ENCODE measurements at places on chromosomes 6 and 20. TPM values are rescaled to one million over a fixed set of nuclear protein-coding genes. Genes with fewer than 3 reads are reported as not detected.

GRCh38 chr6:29887819-29888776 is 54.2 kb upstream of the HLA-A start:
- DNase-seq, result peak; percentile 81

GRCh38 chr6:44531442-44532015 is 144.0 kb downstream of the CDC5L start:
- DNase-seq, result no peak

PTCRA gene
- total RNA-seq, result not detected

DNA sequence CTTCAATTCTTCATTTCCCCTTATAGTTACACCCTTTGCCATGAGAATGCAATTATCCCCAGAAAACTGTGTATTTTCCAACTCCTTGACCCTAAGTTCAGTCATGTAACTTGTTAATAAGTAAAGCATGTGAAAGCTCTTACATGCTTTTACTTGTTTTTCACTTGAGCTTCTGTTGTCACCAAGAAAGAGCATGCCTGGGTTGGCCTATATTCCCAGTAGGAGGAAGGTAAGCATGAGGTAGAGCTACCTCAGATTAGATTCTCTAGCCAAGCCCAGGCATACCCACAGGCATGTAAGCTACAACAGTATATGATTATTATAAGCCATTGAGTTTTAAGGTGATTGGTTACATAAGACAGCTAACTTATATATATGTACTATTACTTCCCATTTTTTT is 101.7 kb upstream of the SMLR1 start:
- no peak for DNase-seq

VSX1 gene
- total RNA-seq, result not detected

GRCh38 chr6:22590423-22590822 is 21.1 kb downstream of the HDGFL1 start:
- DNase-seq, result no peak

DNA sequence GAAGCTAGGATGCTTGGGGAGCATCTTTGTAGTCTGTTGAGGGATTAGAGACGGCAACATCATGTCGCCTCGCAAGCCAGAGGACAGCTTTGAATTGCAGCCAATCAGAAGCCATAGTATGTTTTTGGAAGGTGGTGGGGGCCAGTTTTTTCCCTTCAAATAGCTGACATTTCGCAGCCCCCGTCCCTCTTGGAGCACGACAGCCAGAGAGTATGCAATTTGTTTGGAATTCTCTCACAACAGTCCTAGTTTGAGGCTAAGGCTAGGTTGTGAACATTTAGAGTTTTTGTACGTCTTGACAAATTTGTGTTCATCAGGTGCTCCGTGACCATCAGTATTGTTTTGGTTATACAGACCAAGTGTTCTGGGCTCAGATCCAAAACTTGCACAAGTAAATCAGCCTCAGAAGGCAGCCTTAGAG is 83.3 kb downstream of the PLCB1 start:
- DNase-seq, result no peak

- DNase-seq, result no peak
Observed at GRCh38 chr6:1123386-1124375, 188.2 kb upstream of the FOXQ1 start.

CRISP3 gene
- total RNA-seq, result not detected

GRCh38 chr6:35300848-35301247 is 3.2 kb downstream of the DEF6 start:
- no peak for DNase-seq

GRCh38 chr20:23201658-23202057 is 115.5 kb upstream of the CD93 start:
- DNase-seq, result no peak

DNA sequence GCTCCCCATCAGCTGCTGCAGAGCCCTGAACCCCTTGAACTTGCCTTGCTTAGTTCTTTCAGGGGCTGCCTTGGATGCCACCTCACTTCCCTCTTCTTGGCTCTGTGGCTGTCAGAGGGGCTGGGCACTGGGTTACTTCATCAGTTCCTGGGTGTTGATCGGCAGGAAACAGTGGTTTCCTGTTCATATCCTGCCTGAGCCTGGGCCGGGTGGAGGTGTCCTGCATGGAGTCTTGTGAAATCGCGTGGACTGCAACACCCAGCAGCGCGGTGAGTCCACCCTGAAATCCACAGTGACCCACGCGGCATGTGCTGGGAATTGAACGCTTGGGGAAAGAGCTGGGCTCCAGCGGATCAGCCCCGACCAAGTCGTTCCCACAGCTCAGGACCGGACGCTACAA is 97.5 kb downstream of the CDH26 start:
- DNase-seq, result peak; percentile 62

DNA sequence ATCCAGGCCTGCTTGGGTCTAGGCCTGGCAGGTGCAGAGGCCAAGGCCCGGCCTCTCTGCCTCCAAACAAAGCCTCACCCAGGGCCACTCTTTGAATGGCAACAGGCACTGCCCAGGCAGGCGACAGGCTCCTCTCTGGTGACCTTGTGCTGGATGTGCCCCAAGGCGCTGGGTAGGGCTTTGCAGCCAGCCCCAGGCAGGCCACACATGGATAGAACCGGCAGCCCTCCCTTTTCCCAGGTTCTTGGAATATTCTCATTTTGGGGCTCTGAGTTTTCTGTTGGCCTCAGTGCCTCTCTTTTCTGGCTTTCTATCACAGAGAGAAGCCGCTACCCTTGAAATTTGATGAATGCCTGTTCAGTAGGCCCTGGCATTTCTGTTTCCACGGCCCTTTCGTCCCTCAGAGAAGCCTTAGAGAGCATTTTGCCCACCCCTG is 18.9 kb downstream of the PKIG start:
- DNase-seq, result no peak

TNXB gene
- 8.6 TPM for total RNA-seq

GRCh38 chr6:110328259-110328658 is 29.9 kb downstream of the METTL24 start:
- no peak for DNase-seq

DNA sequence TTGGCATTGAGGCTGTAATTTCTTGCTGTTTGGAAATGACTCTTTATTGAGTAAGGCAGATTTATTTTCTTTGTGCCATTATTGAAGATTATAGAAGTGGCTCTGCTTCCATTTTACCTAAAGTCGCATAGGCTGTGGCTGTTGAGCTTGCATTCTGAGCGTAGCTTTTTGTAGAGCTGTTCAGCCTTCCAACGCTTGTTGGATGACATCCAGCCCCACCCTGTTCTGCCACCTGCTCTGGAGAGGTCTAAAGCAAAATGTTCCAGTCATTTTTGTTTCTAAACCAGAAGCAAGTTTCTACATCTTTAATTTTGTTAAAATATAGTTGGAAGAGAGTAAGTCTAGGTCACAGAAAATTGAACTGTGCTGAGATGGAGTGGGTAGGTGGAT is 24.4 kb downstream of the UST start:
- no peak for DNase-seq

GRCh38 chr20:33843854-33844253 is 32.7 kb downstream of the CHMP4B start:
- DNase-seq, result no peak

DNA sequence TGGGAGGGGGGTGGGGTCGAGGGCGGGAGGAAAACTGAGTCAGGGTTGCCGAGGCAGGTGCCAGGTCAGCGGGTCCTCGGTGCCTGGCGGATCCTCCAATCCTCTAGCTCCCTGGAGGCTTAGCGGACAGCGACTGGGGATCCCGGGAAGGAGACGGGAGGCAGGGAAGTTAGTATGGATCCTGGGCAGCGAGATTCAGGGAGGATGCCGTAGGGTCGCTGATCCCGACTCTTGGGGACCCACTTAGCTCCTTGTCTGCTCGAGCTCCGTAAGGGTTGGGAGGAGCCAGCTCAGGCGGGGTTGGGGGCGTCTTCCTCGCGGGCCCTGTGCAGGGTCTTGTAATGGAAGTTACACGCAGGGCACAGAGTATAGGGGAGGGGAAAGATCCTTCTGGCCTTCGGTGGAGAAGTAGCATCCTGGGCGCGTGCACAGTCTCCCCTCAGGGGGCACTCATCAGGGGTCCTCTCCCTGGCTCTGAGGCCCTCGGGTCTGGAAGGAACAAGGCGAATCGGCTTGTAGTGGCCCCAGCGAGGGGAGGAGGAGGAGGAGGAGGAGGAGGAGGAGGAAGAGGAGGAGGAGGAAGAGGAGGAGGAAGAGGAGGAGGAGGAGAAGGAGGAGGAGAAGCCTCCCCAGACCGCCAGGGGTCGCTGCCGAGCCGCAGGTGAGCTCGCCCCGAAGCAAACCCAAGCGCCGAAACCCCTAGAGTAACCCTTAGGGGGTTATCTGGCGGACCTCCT is 6.4 kb upstream of the SLC12A5 start:
- peak; percentile 88 for DNase-seq

GRCh38 chr20:8153281-8153908 is 21.3 kb downstream of the PLCB1 start:
- no peak for DNase-seq

DNA sequence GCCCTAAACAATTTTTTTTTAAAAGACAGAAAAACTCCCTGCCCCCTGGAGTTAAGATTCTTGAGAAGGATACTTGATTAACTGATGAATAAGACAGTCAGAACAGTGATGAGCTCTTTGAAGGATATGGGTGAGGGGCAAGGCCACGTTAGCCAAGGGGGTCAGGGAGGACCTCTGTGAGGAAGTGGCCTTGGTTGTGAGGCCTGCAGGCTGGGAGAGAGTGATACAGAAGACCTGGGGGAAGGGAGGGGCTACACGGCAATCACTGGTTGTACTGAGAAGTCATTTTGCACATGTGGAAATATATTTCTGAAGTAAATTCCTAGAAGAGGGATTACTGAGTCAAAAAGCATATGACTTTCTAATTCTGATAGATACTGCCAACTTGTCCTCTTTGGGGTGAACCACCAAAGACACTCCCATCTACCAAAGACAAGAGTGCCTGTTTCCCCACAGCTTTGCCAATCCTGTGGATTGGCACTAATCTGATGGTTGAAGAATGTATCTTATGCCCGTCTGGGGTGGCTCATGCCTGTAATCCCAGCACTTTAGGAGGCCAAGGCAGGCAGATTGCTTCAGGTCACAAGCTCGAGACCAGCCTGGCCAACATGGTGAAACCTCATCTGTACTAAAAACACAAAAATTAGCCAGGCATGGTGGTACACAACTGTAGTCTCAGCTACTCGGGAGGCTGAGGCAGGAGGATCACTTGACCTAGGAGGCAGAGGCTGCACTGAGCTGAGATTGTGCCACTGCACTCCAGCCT is 22.3 kb upstream of the BCAS4 start:
- DNase-seq, result no peak

MTFR2 gene
- 15.0 TPM for total RNA-seq

PREP gene
- total RNA-seq, result 39.4 TPM

GRCh38 chr6:100382767-100383195 is 81.9 kb downstream of the SIM1 start:
- no peak for DNase-seq

GRCh38 chr6:157050537-157051265 is 272.6 kb downstream of the TMEM242 start:
- DNase-seq, result no peak

ALDH5A1 gene
- total RNA-seq, result 6.6 TPM

DNA sequence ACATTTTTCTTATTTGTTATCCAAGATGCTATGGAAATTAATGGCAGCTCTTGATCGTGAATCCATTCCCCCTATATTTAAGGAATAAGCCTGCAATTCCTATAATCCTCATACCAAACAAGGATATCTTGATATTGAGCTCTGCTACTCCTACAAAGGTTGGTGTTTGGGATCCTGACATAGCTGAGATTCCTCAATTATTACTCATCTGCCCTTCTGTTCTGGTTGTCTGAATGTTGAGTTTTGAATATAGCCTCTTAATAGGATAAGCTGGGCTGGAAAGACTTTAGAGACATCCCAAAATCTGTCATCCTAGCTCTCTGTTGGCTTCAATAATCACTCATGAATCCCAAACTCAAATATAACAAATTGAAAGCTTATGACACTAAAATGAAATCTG is 49.9 kb downstream of the CLIC5 start:
- no peak for DNase-seq

GRCh38 chr6:47131773-47132172 is 89.6 kb upstream of the ADGRF1 start:
- DNase-seq, result no peak

GRCh38 chr6:105459864-105460263 is 57.0 kb upstream of the PREP start:
- no peak for DNase-seq

- DNase-seq, result no peak
Observed at GRCh38 chr20:63828124-63828523, 2.9 kb downstream of the ZBTB46 start.

DNA sequence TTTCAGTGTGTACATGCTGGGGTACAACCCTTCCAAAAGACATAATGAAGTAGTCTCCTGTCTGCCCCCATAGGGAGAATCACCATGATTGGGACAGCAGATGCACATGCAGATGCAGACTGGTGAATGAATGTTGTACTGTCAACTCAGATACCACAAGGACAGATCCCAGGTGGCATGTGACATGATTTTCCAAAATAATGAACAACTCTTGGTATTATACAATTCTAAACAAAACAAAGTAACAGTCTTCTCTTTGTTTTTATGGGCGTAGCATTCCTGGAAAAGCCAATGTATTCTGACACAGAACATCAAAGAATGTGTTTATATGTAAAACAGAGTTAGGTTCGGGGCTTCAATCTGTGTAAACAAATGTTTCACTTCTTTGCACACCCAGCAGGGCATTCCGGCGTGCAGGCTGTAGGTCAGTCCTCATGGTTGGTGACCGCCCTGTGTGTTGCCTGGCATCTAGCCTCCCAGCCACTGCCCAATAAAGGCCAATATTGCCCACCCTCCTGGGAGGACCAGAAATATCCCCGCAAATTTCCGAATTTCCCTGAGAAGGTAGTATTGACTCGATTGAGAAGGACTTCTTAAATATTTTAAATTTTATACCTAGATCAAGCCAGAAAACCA is 127.7 kb downstream of the KLHL32 start:
- no peak for DNase-seq

- no peak for DNase-seq
Observed at GRCh38 chr20:47093320-47093966, 198.8 kb downstream of the EYA2 start.

CTCFL gene
- not detected for total RNA-seq

DNA sequence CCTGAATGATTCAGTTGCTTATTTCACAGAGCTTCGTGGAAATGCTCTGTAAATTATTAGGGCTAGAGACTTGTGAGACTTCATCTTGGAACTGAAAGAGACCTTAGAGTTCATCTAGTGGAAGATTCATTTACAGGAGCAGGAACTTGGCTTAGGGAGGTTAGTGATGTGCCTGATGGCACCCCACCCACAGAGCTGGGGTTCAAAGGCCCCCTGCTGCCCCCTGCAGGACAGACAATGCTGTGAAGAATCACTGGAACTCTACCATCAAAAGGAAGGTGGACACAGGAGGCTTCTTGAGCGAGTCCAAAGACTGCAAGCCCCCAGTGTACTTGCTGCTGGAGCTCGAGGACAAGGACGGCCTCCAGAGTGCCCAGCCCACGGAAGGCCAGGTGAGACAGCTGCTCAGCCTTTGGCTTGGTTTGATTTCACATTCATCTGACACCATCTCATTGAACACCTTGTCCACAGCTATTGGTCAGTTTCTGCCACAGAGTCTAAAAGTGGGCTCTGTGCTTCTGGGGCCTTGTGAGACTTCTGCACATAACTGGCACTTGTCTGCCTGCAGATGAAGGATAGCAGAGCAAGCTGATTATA is 25.1 kb downstream of the MYBL2 start:
- peak; percentile 72 for DNase-seq
